ENCODE measurements at places on chromosomes 3 and 15.

DNA sequence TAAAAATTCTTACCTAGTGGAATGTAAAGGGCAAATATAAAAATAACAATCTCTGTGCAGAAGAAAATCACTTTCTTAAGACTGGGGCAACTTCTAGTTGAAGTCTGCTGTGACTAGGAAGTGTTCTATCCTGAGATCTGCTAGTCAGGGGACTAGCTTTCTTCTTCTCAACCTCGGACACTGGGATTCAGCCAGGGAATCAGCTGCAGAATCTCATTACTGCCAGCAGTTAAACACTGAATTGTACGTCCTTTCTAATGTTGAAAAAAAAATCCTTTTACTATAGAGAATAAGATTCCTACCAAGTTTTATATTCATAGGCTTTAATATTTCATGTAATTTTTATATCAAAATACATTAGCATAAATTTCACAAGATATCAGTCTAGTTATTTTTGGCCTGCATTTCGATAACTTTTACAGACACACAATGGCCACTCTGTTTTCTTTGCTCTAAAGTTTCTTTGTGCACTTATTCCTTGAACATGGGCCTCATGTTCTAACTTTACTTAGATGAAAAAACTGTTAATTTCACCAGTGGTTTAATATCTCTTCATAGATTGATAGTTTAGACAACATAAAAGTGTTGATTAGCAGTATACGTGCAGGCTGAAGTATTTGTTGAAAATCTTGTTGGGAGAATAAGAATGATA, 2.6 kb upstream of the NEO1 start:
- DNase-seq: no peak

GRCh38 chr3:113556946-113557335, 24.6 kb downstream of the SIDT1 start:
- DNase-seq: no peak

GRCh38 chr15:78280319-78281072, 16.1 kb downstream of the DNAJA4 start:
- no peak for DNase-seq

DNA sequence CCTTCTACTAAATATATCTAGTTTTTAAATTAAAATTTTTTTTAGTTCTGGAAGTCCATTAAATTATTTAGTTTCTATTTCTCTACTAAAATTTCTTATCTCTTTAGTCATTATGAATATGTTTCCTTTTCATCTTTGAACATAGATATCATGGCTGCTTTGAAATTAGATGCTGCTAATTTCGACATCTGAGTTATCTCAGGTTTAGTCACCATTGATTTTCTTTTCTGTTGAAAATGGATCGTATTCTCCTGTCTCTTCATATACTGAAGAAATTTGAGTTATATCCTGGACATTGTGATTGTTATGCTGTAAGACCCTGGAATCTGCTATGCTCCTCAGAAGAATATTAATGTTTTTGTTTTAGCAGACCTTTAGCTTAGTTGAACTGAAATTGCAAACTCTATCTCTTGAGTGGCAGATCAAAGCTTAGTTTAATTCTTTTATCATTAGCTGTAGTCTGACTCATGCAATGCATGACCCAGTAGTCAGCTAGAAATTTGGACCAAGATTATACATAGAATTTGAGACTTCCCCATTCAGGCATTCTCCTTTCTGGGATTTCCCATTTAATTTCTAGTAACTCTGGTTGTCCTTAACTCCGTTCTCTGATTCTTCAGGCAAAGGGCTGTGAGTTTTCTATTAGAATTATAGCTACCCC, 439.8 kb upstream of the IL12A start:
- DNase-seq: no peak

GRCh38 chr3:27721717-27722564, at the start of gene EOMES:
Gene EOMES, minus strand, starts transcription at chr3:27722323. Its CDS starts 29 bp downstream, at chr3:27722294.
- DNase-seq: peak; percentile 50

- DNase-seq: no peak
Measured at GRCh38 chr3:26621906-26622620, 509 bp upstream of the LRRC3B start.

DNA sequence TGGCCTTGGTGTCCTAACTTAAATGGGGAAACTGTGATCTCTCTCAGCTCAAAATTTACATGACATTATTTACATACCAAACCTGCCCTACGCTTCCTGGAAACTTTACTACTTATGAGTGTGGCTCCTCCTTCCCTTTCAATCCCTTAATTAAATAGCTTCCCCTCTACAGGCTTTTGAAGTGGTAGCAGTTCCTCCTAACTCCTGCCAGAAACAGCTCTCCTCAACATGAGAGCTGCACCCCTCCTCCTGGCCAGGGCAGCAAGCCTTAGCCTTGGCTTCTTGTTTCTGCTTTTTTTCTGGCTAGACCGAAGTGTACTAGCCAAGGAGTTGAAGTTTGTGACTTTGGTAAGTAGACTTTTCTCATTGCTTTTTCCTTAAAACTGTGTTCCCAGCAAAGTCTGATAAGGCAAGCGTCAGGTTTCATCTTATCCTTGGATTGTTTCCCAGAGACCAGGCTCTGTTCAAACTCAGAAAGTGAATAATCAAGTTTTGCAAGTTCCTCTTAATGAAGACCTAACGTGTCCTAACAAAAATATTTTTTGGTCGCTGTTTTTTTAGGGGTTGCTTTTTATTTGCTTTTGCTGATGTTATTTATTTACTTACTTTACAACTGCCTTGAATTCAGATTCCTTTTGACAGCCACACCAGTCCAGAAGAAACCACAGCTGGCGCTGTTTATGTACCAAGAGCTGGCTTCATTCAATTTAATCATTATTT, at the start of gene ACP3:
TSS of gene ACP3 (plus strand) at position 179 of the 720 bp plus-strand sequence. CDS start at position 229, 50 bp downstream.
- no peak for DNase-seq

DNA sequence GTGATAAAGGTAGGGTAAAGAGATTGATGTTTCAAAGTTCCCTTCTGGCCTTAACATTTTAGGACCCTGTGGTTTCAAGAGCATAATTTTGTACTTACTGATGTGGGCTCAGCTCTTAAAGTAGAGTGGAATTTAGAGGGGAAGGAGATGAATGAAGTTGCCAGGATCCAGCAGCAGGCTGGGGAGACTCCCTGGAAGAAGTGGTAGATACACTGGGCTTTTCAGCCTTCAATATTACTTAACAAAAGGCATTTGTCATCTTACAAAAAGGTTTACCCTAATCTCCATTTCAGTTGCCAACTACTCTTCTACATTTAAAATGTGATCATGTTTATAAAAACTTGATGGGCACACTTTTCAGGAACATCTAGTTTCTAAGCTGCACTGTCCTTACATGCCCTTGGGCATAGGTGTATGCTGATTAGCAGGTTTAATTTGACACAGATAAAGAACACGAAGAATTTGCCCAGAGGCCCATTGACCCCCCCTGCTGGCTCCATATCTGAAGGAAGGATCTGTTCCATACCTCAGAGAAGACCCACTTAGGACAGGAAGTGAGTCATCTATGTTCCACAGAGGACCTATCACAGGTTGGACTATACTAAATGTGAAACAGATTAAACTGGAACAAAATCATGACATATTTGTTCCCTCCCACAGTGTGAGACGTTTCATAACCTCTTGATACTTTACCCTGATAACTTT, 93.0 kb upstream of the LPP start:
- DNase-seq: no peak

GRCh38 chr3:66609660-66610561, 109.1 kb upstream of the LRIG1 start:
- no peak for DNase-seq

- DNase-seq: no peak
Measured at GRCh38 chr3:27209617-27210264, 159.4 kb downstream of the NEK10 start.

- DNase-seq: no peak
Measured at GRCh38 chr15:81215531-81215930, 18.9 kb downstream of the IL16 start.

- DNase-seq: no peak
Measured at GRCh38 chr3:79618883-79619282, 148.9 kb downstream of the ROBO1 start.

DNA sequence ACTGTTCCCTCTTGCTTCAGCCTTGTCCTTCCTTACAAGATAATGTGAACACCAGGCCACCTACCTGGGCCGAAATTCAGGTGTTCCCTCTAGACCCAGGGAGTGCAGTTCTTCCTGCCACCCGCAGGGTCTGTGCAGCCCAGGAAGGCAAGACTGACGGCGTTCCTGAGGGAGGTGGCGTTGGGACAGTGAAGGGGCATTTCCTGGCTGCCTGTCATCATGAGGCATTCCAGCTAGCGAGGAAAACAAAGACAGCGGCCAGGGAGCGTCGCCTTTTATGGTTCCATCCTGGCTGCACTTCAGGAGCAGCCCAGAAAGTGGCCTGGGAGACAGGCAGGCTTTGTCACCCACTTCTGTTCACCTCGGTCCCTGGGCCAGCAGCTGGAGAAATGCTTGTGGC, 84.8 kb upstream of the WNT5A start:
- no peak for DNase-seq

- DNase-seq: no peak
Measured at GRCh38 chr3:39419742-39420315, 13.3 kb downstream of the RPSA start.

DNA sequence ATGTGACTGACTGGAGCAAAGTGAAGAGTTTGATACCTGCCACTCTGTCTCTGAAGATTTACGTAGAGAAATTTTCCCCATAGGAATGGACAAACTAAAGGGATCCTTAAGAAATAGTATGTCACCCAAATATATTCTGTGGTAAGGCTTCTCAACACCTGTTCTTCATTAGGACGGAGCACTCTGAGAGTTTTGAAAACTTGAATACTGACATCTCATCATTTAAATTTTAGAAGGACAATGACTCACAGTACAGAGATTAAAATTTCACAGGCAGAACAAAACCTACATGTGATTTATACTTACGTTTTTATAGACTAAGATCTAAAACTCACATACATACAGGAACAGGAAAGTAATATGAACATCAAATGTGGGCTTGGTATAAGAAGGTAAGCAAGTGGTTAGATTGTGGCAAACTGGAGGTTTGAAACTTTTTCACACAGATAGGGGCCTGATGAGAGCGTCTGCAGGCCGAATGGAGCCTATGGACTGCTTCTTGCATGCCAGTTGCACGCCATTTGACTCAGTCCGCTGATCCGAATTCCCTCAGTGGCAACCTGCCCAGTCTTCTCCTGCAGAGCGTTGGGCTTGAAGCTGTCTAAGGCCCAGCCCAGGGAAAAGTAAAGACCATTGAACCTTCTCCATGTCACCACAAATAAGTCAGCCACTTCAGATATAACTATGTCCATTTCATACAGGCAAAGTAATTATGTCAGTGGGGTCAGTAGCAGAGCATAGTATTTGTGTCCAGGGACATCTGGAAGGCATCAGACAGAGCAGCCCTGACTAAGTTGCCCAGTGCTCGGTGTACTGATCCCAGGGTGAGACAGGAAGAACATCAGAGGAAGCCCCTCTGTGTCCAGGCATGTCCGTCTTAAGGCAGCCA, 45.7 kb downstream of the ZBTB38 start:
- DNase-seq: no peak

GRCh38 chr3:183503746-183504145, 51.8 kb downstream of the KLHL6 start:
- no peak for DNase-seq

- DNase-seq: no peak
Measured at GRCh38 chr3:27471923-27472550, 12.1 kb downstream of the SLC4A7 start.

GRCh38 chr3:145776782-145777408, 384.1 kb downstream of the PLOD2 start:
- no peak for DNase-seq

- no peak for DNase-seq
Measured at GRCh38 chr3:175336406-175337133, 477.4 kb downstream of the NAALADL2 start.

DNA sequence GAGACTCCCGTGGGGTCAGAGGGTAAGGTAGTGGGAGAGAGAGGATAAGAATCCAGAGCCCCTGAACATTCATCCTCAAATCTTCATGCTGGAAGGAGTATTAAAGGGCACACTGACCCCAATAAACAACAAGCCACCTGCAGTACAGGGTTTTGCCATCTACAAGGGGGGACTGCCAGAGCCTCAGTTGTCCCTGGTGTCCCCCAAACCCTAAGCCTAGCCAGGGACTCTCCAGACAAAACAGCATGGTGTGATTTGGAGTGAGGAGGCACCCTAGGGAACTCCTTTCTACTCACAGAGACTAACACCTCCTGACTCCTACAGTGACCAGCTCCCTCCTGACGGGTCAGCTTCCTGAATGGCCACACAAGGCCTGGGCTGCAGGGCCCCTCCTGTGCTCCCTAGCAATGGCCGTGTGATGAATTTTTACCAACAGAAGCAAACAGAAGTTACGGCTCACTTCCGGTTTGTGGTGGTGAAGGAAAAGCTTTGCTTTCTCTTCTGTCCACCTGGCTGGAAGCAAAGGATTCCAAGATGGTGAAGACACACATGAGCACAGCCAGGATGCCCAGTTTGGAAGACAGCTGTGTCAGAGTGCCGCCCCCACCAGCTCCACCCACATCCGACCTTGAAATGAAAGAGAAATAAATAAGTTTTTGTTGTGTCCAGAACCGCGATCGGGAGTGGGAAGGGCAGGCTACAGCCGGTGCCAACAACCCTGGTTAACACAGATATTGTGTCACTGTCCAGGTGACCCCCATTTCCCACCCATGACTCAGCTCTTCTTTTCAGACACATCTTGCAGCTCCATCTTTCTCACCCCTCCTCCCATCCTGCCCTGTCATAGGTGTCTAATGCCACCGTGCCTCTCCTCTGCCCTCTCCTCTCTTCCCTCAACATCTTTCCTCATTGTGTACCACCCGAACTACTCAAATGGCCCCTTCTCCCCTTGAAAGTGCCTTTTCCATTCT, 69.6 kb upstream of the ATP13A3 start:
- DNase-seq: no peak

GRCh38 chr3:14512281-14512941, 27.7 kb downstream of the GRIP2 start:
- no peak for DNase-seq

- no peak for DNase-seq
Measured at GRCh38 chr15:42808913-42809312, 72.0 kb upstream of the CDAN1 start.

GRCh38 chr15:69992348-69992747, 105.4 kb downstream of the TLE3 start:
- DNase-seq: no peak

GRCh38 chr3:106213954-106214353, 345.1 kb upstream of the CBLB start:
- DNase-seq: no peak

- no peak for DNase-seq
Measured at GRCh38 chr15:40345867-40346578, 4.8 kb upstream of the PHGR1 start.

DNA sequence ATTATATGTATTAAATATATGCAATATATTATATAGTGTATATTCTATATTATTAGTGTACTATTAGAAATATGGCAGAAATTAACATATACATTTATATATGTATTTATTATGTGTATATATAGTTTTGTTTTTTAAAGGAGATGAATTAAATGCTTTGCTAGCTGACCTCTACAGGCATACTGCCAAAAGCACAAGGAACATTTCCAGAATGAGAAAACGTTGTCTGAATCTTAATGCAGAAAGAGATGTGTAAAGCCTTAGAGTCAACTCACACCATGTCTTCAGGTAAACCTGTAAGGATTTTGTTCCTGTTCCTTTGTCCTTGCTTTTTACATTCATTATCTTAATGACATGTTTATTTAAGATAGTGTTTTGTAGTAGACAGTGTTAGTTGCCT, 111.9 kb downstream of the ST8SIA2 start:
- no peak for DNase-seq
